Spleen (tissue), 13 donors: ENCODE measurements at places on chromosomes 5 and 9.

GRCh38 chr5:128228521-128228920 lies 145.0 kb downstream of the SLC12A2 start:
- no peak for DNase-seq

GRCh38 chr5:158398360-158399201 lies 539.6 kb upstream of the CLINT1 start:
- no peak for DNase-seq

- peak; percentile 100 for DNase-seq
These were observed at the start of gene FCHO2 for GRCh38 chr5:72955768-72956323. FCHO2 (plus strand) TSS chr5:72956041; CDS start chr5:72956097, 56 bp downstream.

- DNase-seq = no peak
These were observed 64.9 kb upstream of the FANCC start for GRCh38 chr9:95382433-95382832.

- DNase-seq = no peak
These were observed 526.1 kb downstream of the TLR4 start for GRCh38 chr9:118230329-118230728.

- DNase-seq = no peak
These were observed 77.7 kb downstream of the NTNG2 start for GRCh38 chr9:132239518-132239917.

DNA sequence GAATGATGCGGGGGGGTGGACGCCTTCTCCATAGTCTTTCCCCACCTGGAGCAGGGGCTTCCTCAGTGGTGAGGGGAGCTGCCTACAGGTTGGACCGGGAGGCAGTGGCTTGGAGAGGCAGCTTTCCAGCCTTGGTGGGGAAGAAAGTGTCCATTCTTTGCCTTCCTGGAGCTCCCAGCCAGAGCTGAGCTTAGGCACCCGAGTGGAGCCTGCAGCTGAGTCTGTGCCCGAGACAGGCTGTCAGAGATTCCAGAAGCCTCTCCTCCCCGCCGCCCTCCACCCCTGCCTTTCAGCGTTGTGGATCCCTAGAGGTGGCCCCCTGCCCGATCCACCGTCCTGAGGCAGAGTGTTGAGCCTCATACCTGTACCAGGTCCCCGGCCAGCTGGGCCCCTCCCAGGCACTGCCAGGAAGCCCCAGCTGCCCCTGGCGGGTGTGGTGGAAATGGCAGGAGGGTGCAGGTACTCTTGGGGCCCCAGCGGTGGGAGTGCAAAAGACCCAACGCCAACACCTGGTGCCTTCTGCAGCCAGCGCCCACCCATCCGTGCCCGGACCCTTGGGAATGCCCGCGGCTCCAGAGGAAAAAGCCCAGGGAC lies 112.0 kb downstream of the RXRA start:
- DNase-seq = no peak
